ENCODE measurements at places on chromosomes 4 and X. TPM values are rescaled to one million over a fixed set of nuclear protein-coding genes. Genes with fewer than 3 reads are reported as not detected.

DNA sequence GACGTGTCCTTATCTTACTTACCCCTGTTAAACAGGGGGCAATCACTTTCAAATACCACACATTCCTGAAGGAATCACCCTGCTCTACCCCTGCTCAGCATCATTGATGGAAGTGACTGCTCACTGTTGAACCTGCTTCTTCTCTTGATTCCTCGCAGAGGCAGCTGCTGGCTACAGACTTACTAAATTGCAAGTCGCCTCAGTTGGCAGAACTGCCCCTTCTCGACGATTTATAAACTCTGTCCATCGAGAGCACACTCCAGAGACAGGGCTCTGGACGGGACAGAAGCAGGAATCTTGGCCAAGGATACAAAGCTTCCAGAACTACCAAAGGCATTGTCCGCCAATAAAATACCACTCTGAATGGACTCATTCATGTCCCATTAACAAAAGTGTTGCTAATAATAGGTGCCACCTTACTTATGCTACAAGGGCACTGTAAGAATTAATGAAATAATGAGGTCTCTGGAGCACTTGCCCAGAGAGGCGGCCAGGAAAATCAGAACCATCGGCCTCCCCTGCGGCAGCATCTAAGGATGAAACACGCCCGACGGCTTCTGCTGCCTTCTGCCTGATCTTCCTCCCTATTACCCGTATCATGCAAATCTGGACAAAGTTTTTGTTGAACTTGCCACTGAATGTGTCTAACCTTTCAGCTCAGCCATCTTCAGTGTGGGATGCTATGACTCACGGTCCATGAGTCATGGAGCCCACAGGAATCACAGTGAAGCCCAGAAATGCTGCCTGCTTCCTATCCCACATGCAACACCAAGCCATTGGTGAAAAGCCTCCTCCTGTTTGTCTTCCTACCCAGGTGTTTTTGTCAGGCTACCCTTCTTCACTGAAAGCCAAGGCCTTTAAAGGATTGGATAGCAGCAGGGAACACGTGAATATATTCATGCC, 164.9 kb downstream of the MAML3 start:
- H3K4me3 ChIP-seq = no peak overlapping the region
- H3K36me3 ChIP-seq = no peaks in the 10 kb centered on the region
- no peak overlapping the region for H3K27ac ChIP-seq
- peaks cover 6% of the 10 kb centered on the region for H3K4me1 ChIP-seq
- no peak for DNase-seq

DNA sequence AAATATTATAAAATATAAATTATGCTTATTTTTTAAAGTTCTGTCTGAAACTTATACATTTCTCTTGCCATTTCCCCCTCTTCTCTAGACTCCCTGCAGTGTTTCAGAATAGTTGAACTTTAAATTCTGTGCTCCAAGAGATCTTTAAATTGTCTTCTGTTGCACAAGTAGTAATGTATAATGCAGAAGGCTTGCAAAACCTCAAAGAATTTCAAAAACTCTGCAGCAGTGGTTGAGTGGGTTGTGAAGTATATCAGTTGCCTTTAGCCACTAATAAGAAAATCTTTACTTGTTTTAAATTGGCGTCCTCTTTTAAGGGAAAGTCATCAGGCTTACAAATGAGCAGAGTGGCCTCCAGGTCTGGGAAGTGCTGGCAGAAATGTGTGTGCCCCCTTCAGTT, 1153.3 kb upstream of the PABPC4L start:
- H3K27ac ChIP-seq = no peak overlapping the region
- DNase-seq = no peak
- no peaks in the 10 kb centered on the region for H3K36me3 ChIP-seq
- no peak overlapping the region for H3K4me3 ChIP-seq

DNA sequence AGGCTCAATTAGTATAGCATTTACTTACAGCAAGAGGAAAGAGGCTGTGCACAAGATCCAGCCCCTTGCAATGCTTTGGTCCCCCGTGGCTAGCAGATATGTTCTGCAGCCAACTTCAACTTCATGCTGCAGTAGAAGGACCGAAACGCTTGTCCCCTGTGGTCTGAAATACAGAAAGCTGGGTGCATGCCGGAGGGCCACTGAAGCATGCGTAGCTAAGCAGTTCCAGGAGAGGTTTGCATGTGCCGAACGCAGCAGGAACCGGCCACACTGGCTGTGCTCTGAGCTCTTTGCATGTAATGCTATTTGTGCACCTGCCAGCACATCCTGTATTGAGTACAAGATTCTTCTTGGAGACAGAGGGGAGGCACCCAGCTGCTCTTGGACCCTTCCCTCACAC, 35.8 kb upstream of the SHISA3 start:
- H3K4me1 ChIP-seq = no peaks in the 10 kb centered on the region
- H3K36me3 ChIP-seq = no peaks in the 10 kb centered on the region
- no peak for DNase-seq
- no peaks in the 10 kb centered on the region for H3K27me3 ChIP-seq

GRCh38 chr4:85489273-85489981, 14.5 kb downstream of the ARHGAP24 start:
- no peak overlapping the region for H3K27ac ChIP-seq
- H3K4me1 ChIP-seq = no peaks in the 10 kb centered on the region
- no peaks in the 10 kb centered on the region for H3K27me3 ChIP-seq
- H3K36me3 ChIP-seq = no peaks in the 10 kb centered on the region
- no peak for DNase-seq
- H3K4me3 ChIP-seq = no peak overlapping the region

GRCh38 chr4:1413204-1413663, 7.0 kb upstream of the NKX1-1 start:
- H3K36me3 ChIP-seq = no peaks in the 10 kb centered on the region
- no peaks in the 10 kb centered on the region for H3K4me1 ChIP-seq
- peaks cover 96% of the 10 kb centered on the region for H3K27me3 ChIP-seq
- H3K4me3 ChIP-seq = no peak overlapping the region
- no peak for DNase-seq

TACR3 gene
- not detected for total RNA-seq
